ENCODE measurements at places on chromosomes 12 and 14.

DNA sequence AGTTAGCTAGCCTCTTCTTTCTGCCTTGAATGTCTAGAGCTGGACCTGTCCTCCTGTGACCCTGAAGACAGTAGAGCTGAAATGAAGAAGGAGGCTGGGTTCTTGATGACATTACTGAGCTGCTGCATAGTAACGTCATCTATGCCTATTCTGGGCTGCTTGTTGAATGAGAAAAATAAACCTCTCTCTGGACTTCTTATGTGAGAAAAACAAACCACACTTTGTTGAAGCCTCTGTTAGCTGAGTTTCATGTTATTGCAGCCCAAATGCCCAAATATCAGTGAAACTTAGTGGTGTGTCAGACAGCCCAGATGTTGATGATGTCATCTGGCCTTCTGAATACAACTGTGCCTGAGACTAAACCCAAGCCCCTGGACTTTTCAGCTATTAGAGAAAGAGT lies 67.0 kb upstream of the MAX start:
- no peaks in the 10 kb centered on the region for H3K27me3 ChIP-seq
- no peaks in the 10 kb centered on the region for H3K36me3 ChIP-seq
- no peak overlapping the region for H3K27ac ChIP-seq
- H3K4me3 ChIP-seq: no peak overlapping the region

GRCh38 chr14:22978981-22979671 lies 3.2 kb downstream of the AJUBA start:
- no peak overlapping the region for H3K27ac ChIP-seq
- H3K4me3 ChIP-seq: no peak overlapping the region
- no peak for DNase-seq
- peaks cover 37% of the 10 kb centered on the region for H3K4me1 ChIP-seq
- H3K36me3 ChIP-seq: no peaks in the 10 kb centered on the region
- H3K27me3 ChIP-seq: no peaks in the 10 kb centered on the region

GRCh38 chr12:93441081-93441616 lies 598 bp downstream of the UBE2N start:
- no peaks in the 10 kb centered on the region for H3K27me3 ChIP-seq
- H3K27ac ChIP-seq: peak overlapping the region; percentile 61
- H3K4me1 ChIP-seq: peaks cover 38% of the 10 kb centered on the region

DNA sequence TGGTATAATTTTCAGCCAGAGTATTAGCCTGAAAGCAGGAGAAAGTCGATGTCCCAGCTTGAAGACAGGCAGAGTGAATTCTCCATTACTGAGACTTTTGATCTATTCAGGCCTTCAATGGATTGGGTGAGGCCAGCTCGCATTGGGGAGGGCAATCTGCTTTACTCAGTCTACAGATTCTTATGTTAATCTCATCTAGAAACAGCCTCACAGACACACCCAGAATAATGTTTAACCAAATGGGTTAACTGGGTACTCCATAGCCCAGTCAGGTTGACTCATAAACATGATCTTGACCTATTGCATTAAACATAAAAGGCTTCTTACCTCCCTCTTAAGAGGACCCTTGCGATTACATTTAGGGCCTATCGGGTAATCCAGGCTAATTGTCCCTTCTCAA lies 118.0 kb downstream of the KTN1 start:
- H3K4me3 ChIP-seq: no peak overlapping the region
- no peaks in the 10 kb centered on the region for H3K36me3 ChIP-seq
- H3K4me1 ChIP-seq: no peaks in the 10 kb centered on the region
- no peak for DNase-seq
- H3K27ac ChIP-seq: no peak overlapping the region
- H3K27me3 ChIP-seq: no peaks in the 10 kb centered on the region

GRCh38 chr12:102957339-102958050 lies at the start of gene ASCL1:
Gene ASCL1 (plus strand): TSS chr12:102957674. CDS start chr12:102958245, 571 bp downstream.
- peak within 1 kb of the TSS; percentile 25 for H3K4me3 ChIP-seq
- no peak within 1 kb of the TSS for H3K27ac ChIP-seq
- H3K27me3 ChIP-seq: peaks cover 45% of the 10 kb centered on the region
- H3K36me3 ChIP-seq: no peaks in the 10 kb centered on the region
- DNase-seq: no peak

- H3K36me3 ChIP-seq: no peaks in the 10 kb centered on the region
- no peaks in the 10 kb centered on the region for H3K27me3 ChIP-seq
- H3K27ac ChIP-seq: no peak overlapping the region
- peaks cover 12% of the 10 kb centered on the region for H3K4me1 ChIP-seq
These were observed 29.3 kb downstream of the SLC7A8 start for GRCh38 chr14:23153851-23154796.

- H3K27ac ChIP-seq: no peak overlapping the region
- no peak overlapping the region for H3K4me3 ChIP-seq
- H3K4me1 ChIP-seq: no peaks in the 10 kb centered on the region
- DNase-seq: no peak
- H3K27me3 ChIP-seq: peaks cover 8% of the 10 kb centered on the region
- H3K36me3 ChIP-seq: no peaks in the 10 kb centered on the region
These were observed 167.1 kb downstream of the TSPAN9 start for GRCh38 chr12:3244219-3244750.

DNA sequence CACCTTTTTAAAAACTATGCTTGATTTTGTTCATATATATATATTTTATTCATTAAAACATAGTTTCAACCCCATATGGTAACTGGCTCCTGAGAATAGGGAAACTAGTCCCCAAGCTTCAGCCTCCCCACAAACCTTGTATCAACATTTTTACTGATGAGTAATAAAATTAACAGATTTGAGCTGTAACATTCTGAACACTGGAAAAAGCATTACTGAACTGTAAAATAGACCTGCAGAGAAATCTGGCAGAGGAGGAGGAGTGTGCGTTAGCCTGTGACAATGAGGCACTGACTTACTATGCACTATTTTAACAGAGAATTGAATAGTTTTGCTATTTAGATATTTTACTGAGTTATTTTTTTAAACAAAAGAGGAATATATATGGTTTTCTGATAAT lies 43.1 kb downstream of the FRS2 start:
- no peak for DNase-seq
- H3K4me1 ChIP-seq: peaks cover 8% of the 10 kb centered on the region
- no peak overlapping the region for H3K27ac ChIP-seq
- no peaks in the 10 kb centered on the region for H3K27me3 ChIP-seq
- no peak overlapping the region for H3K4me3 ChIP-seq
- H3K36me3 ChIP-seq: no peaks in the 10 kb centered on the region

GRCh38 chr14:69547701-69548348 lies 26.8 kb downstream of the CCDC177 start:
- no peaks in the 10 kb centered on the region for H3K36me3 ChIP-seq
- peak overlapping the region; percentile 38 for H3K4me3 ChIP-seq
- no peaks in the 10 kb centered on the region for H3K4me1 ChIP-seq
- H3K27me3 ChIP-seq: peaks cover 50% of the 10 kb centered on the region
- H3K27ac ChIP-seq: no peak overlapping the region

DNA sequence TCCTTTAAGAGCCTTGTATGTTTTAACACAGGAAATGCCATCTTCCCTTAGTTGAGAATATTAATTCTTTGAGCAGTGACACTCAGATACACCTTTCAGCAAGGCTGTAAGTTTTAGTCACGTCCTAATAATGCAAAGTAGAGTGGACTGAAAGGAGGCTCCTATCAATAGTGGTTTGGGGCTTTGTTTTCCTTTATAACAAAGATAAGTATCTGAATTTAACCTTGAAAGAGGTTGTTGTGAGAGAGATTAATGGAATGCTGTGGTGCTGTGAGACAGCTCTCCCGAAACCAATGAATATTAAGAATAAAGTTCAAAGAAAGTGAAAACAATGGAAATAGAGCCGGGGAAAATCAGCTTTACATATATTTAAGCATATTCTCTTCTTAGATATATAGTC lies 259.6 kb downstream of the ERC1 start:
- H3K4me1 ChIP-seq: no peaks in the 10 kb centered on the region
- DNase-seq: no peak
- H3K27me3 ChIP-seq: no peaks in the 10 kb centered on the region
- H3K27ac ChIP-seq: no peak overlapping the region
- no peak overlapping the region for H3K4me3 ChIP-seq
- no peaks in the 10 kb centered on the region for H3K36me3 ChIP-seq

DNA sequence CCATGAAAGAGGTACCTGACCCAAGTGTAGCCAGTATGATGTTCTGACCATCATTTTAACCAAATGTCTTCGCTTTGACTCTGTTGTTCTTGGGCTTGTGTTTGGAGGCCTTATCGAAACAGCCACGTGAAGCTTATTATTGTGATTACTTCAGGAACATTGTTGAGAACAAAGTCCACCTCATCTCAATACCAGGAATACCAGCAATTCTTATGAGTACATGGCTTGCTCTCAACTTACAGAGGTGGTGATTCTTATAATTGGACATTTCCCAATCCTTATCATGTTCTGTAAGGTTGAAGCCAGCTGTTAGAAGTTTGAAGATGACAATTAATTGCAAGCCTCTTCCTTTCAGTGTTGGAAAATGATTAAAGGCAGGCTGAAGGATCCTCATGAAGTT lies 21.8 kb upstream of the RPS6KA5 start:
- H3K4me3 ChIP-seq: no peak overlapping the region
- no peak for DNase-seq
- peaks cover 8% of the 10 kb centered on the region for H3K27me3 ChIP-seq
- H3K36me3 ChIP-seq: no peaks in the 10 kb centered on the region

- H3K4me1 ChIP-seq: no peaks in the 10 kb centered on the region
- no peaks in the 10 kb centered on the region for H3K36me3 ChIP-seq
- DNase-seq: no peak
- H3K4me3 ChIP-seq: no peak overlapping the region
- no peaks in the 10 kb centered on the region for H3K27me3 ChIP-seq
- no peak overlapping the region for H3K27ac ChIP-seq
These were observed 333.6 kb downstream of the ADGRD1 start for GRCh38 chr12:131287015-131287937.

DNA sequence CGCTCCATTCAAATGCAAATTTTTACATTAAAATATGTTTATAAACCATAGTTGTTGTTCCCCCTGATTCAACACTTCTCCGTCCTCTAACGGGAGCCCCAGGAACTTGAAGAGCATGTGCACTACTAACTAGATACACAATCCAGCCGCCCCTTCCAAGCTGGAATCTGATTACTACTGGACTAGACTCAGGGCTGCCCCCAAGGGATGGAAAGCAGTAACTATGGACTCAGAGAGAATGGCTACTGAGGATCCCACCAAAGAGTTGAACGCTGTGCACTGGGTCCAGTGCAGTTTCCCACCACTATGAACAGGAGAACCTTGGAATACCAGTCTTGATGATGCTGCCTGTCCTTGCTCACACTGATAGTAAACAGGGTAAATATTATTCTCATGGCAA lies 48.6 kb upstream of the PCNX1 start:
- no peaks in the 10 kb centered on the region for H3K4me1 ChIP-seq
- no peak overlapping the region for H3K4me3 ChIP-seq
- DNase-seq: no peak
- no peaks in the 10 kb centered on the region for H3K36me3 ChIP-seq
- H3K27me3 ChIP-seq: no peaks in the 10 kb centered on the region

DNA sequence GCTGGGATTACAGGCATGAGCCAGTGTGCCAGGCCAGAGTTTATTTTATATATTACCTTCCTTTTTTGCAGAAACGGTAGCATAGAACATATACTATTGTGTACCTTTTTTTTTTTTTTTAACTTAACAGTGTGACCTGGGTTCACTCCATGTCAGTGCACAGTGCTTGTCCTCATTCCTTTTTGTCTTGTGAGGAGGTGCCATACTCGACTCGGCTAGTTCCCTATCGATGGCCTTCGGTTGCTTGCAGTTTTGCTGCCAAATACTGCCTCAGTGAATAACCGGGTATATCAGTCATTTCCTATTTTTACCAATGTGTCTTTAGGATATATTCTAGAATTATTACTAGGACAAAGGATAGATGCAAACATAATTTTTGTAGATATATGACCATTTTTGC lies 36.8 kb downstream of the ZNF664 start:
- no peaks in the 10 kb centered on the region for H3K27me3 ChIP-seq
- no peak overlapping the region for H3K27ac ChIP-seq

- H3K4me3 ChIP-seq: no peak overlapping the region
- no peaks in the 10 kb centered on the region for H3K27me3 ChIP-seq
- H3K4me1 ChIP-seq: no peaks in the 10 kb centered on the region
- DNase-seq: no peak
These were observed 5.6 kb upstream of the EPS8 start for GRCh38 chr12:15794836-15795235.

- DNase-seq: no peak
- H3K4me3 ChIP-seq: no peak overlapping the region
- H3K27ac ChIP-seq: no peak overlapping the region
These were observed 91.4 kb downstream of the PLCZ1 start for GRCh38 chr12:18646286-18646890.

GRCh38 chr14:38882533-38882932 lies 220.5 kb downstream of the SEC23A start:
- no peaks in the 10 kb centered on the region for H3K36me3 ChIP-seq
- peaks cover 3% of the 10 kb centered on the region for H3K27me3 ChIP-seq
- no peak overlapping the region for H3K27ac ChIP-seq
- H3K4me3 ChIP-seq: no peak overlapping the region

- H3K4me3 ChIP-seq: no peak overlapping the region
- no peak overlapping the region for H3K27ac ChIP-seq
- no peak for DNase-seq
- H3K36me3 ChIP-seq: no peaks in the 10 kb centered on the region
- H3K27me3 ChIP-seq: no peaks in the 10 kb centered on the region
- no peaks in the 10 kb centered on the region for H3K4me1 ChIP-seq
These were observed 104.6 kb downstream of the AACS start for GRCh38 chr12:125169870-125170269.

DNA sequence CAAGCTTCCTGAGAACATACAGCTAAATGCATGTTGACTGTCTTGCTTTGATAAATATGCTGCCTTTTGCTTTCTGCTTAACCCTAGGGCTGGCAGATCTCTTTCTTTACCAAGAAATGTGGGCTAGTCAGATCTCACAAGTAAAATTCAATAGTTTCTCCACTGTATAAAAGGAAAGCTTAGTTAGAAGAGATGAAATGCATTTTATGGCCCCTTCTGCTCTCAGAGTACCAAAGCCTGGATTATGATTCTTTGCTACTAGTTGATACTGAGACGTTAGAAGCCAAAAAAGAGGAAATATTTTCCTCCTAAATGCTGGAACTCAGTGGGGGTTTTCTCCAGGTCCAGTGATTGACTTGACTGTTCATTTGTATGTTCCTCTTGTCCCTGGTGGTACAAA lies 552.7 kb downstream of the SNAPC1 start:
- no peaks in the 10 kb centered on the region for H3K36me3 ChIP-seq
- no peak overlapping the region for H3K27ac ChIP-seq
- H3K4me1 ChIP-seq: no peaks in the 10 kb centered on the region
- no peak overlapping the region for H3K4me3 ChIP-seq
- DNase-seq: no peak

DNA sequence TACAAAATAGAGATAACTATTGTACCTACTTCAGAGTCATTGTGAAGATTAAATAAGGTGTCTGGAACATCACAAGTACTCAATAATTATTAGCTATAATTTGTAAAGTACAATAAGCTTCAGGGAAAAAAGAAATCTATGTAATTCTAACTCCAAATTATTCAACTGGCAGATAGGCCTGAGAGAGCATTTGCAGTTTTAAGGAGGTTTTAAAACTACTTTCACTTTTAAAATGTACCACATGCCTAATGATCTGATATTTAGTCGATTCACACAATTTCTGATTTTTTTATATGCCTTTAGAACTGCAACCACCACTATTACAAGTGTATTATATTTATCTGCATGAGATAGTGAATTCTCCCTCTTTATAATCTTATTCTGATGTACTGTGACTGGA lies 24.9 kb upstream of the FRMD6 start:
- H3K27ac ChIP-seq: no peak overlapping the region
- no peak for DNase-seq
- no peak overlapping the region for H3K4me3 ChIP-seq
- H3K36me3 ChIP-seq: no peaks in the 10 kb centered on the region
- no peaks in the 10 kb centered on the region for H3K4me1 ChIP-seq

All from T-cell (primary cell).